Fibroblast of skin of left biceps (primary cell): ENCODE measurements at places on chromosomes 4 and X.

DNA sequence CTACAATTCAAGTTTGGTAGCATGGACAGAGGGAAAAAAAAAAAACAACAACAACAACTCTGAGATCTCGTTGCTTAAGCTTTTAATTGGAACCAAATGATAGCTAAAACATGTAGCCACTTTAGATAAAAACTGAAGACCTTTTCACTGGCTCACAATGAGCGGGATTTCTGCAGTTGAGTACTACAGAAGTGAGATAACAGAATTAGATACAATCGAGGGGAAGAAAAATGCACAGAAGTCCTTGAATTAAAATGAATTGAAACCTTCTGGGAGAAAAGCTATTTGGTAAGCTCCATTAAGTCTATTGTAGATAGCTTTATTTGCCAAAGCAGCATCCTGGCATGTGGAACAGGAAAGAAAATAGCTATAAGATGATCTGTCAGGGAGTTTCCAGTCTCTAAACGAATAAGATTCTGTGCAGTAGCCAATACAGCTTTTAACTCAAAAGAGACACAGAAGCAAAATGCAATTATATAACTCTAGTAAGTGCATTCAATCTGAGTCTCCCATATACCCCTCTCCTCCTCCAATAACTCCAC is 248.5 kb downstream of the ENOX2 start:
- DNase-seq: no peak

DNA sequence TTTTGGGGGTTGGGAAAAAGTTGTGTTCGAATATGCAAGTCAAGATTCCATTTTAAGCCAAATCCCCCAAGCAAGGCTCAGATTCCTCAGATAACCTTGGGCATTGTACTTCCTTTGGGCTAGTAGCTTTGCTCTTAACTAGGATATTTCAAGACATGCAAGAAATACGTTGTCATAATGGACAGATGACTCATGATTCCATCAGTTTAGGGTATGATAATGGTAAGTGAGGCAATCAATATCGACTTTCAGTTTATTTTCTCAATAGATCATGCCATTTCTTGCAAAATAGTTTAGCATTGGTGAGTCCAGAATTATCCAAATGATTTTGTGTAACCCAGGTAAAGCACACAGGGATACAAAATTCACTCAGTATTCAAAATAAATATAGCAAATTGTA is 25.4 kb downstream of the CFAP299 start:
- DNase-seq: no peak

DNA sequence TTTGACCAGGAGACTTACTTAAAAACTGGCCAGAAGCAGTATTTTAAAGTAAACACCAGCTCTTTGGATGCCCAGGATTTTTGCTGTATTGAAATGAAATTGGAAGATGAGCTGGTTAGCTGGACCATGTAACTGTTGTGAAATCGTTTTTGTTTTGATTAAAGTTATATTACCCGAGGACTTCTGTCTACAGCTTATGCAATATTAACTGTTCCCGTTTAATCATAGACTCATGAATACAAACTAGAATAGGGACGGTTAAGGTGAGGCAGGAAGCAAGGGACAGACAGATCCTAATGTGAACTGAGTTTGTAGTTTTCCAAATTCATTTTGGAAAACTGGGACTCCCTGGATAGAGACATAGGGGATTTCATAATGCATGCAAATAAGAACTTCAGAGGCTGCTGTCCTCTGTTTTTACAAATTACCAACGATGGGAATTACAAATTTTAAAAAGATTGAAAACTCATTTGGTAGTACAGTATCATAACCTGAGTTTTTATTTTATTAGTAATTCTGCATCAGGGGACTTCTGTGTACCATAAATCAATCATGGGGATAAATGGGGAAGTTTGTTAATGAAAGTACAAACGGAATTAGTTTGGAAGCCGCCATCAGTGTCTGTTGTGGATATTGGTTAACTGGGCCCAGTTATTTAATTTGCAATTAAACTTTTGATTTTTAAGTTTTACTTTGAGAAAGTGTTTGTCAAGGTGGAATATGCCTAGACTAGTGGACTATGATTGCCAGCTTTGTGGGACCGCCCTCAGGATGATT is 304.4 kb downstream of the AFF2 start:
- no peak for DNase-seq

DNA sequence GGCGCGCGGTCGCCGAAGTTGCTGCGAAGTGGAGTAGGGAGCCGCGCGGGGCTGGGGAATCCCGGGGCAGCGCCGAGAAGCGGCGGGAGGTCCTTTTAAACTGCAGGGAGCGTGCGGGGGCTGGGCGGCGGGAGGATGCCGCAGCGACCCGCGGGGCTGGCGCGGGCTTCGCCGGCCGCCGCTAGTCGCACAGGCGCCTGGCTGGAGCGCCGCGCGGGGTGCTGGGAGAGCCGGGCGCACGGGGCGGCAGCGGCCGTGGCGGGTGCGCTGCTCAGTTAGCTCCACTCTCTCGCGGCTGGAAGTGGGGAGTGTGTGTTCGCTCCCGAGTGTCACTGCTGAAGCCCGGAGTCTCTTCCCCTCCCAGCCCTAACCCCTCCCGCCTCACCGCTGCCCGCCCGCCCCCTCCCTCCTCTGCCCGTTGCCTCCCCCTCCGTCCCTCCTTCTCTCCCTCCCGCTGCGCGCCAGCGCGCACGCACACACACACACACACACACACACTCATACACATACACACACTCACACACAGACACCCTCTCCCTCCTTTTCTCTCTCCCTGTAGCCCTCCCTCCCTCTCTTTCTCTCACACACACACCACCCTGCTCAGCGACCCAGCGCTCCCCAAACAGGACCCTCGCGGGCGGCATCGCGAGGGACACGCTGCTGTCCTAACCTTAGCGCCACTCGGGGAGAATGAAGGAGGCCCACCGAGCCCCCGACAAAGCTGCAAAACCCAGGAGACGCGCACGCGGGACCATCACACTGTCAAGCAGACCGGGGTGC is at the start of gene NDNF:
Gene NDNF (minus strand): TSS at position 312 of the 780 bp plus-strand sequence. CDS start 26,698 bp downstream, outside the sequence.
- DNase-seq: peak; percentile 50

DNA sequence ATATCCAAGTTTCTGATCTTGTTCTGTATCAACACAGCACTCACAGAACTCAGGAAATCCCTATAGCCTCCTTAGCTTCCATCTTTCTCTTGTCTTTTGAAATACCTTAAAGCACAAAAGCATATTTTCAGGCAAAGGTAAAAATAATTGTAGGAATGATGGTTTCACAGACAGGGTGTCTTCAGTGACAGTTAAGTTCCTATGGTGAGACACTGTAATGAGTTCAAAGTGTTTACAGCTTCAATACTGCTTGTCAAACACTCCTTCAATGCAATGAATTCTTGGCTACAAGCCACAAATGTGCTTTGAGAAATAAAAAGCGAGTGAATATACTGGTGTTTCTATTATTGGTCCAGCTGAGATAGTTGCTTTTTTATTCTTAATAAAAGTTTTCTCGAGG is 466.0 kb downstream of the DMD start:
- no peak for DNase-seq

DNA sequence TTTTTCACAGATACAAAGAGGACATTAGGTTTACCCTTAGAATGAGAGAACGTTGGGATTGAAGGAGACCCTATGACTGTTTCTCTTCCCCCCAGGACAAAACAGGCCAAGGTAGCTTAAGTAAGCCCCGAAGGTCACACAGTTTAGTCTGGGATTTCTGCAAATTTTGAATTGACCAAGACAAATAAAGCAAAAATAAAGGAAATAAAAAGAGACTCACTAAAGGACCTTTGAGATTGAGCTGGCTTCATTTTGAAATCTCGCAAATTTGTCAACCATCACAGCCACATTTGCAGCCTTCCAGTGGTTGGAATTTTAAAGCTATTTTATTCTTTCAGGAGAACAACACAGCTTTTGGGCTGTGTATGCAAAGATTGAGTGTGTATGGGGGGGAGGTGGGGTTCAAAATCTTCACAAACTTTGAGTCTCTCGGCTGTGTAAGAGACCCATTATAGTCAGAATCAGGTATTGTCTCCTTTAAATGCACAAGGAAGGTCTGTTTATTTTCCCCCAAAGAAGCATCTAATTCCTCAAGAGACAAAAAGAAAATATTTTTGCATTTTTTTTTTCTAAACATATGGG is 4.2 kb downstream of the TMSB4X start:
- no peak for DNase-seq

DNA sequence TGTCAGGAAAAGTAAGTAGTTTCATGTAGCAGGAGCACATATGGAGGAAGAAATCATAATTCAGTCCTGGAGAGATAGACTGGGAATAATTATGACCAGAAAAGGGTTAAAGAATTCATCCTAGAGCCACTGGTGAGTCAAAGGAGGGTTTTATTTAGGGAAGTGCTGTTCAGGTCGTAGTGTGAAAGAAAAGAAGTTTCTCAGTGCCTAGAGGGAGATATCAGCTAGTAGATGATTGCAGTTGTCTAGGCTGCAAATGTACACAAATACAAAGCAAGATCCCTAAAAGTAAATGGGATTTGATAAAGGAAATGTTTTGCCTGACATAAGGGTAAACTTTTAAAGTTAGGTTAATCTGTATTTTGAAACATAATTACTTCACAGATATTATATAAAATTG is 403.2 kb downstream of the ACTRT1 start:
- no peak for DNase-seq

- DNase-seq: no peak
These were observed 7.9 kb downstream of the NONO start for GRCh38 chrX:71291381-71291780.

- no peak for DNase-seq
These were observed 5.9 kb upstream of the SEPTIN6 start for GRCh38 chrX:119698845-119699244.

GRCh38 chr4:39812500-39812899 is 114.6 kb downstream of the UBE2K start:
- DNase-seq: no peak

DNA sequence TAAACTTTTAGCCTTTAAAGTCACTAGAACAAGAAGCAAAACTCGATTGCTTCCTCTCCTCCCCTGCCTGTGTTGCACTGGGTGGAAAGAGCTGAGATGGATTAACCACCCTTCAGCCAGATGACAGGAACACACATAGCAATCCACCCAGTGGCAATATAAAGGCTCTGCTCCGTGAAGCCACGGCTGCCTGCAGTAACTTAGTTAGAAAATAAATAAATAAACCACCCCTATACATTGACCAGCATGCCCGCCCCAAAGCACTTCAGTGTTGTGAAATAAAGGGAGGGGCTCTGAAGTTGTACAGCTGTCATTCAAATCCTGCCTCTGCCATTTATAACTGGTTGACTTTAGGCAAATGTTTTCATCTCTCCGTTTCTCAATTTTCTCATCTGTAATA is 217.1 kb upstream of the LDB2 start:
- DNase-seq: no peak

DNA sequence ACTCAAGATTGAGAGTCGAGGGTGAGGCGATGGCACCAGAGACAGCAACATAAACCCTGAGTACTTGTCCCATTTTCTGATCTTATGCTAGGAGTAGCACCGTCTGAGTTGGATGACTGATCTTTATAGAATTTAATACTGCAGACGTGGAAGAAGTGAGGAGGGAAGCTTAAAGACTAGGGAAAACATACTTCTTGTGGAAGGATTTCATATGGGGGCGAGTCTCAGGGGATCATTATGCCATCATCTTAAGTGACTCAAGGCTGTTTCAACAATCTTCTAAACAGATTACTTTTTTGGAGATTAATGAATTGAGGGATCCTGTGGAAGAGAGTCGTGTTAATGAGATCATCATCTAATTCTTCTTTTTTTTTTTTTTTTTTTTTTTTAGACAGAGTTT is 17.2 kb upstream of the FAT1 start:
- no peak for DNase-seq

- no peak for DNase-seq
These were observed 61.0 kb upstream of the EXOC1L start for GRCh38 chr4:55758570-55758969.

DNA sequence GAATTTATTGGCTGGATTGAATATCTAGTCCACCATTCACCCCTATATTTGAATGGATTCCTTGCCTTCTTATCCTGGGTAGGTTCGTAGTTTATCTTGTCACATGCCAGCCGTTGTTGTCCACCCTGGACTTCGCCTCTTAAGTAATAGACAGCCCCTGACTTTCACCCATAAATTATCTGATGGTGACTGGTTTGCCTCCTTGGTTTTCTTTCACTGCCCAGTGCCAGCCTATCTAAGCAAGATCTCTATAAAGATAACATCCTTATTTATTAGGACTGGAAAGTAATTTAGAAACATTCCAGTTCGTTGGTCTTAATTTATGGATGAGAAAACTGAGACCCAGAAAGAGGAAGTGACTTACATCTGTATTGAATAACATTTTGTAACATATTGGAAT is 410.3 kb downstream of the RPA4 start:
- DNase-seq: no peak

- no peak for DNase-seq
These were observed 649 bp upstream of the VBP1 start for GRCh38 chrX:155215443-155216178.

GRCh38 chr4:113810906-113811305 is 49.4 kb upstream of the CAMK2D start:
- peak; percentile 44 for DNase-seq

- DNase-seq: no peak
These were observed 730.7 kb upstream of the SLIT2 start for GRCh38 chr4:19520939-19521520.

DNA sequence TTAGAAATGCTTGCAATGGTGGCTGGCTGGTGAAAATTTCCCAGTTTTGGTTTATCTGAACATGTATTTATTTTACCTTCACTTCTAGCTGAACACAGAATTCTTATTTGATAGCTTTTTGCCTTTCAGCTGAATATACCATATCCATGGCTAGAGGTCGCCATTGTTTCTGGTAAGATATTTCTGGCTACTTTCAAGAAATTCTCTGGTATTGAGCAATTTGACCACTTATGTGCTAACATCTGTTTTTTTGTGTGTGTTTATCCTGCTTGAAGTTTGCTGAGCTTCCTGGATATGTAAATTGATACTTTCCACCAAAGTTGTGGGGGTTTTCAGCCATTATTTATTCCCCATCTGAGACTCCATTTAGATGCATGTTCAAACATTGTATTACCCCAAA is 75.4 kb downstream of the FBXW7 start:
- peak; percentile 55 for DNase-seq

DNA sequence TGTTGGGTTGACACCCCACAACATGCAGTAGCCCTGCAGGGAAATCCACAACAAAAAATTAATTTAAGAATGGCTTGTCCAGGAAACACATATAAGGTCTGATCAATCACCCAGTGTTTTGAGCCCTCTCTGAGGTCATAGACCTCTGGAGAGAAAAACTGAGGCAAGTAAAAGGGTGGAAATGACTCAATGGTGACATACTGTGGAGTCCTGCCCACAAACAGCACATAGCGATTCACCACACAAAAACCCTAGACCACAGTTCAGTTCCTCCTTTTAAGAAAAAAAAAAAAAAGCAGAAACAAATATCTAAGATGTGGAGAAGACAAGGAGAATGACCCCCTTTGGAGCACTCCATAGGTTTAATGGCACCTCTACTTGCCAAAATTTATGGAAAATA is 2691.0 kb downstream of the PCDH7 start:
- no peak for DNase-seq

GRCh38 chr4:86302251-86302650 is 57.6 kb downstream of the MAPK10 start:
- DNase-seq: no peak
